Cerebellum (tissue), 4 donors: ENCODE measurements at places on chromosomes 2 and 18. TPM values are rescaled to one million over a fixed set of nuclear protein-coding genes. Genes with fewer than 3 reads are reported as not detected.

CNOT11 gene
- total RNA-seq: 14.7 TPM

XDH gene
- 0.54 TPM for total RNA-seq

RUFY4 gene
- total RNA-seq: not detected

NR4A2 gene
- total RNA-seq: 0.45 TPM

ACMSD gene
- not detected for total RNA-seq

ICOS gene
- total RNA-seq: not detected

MRPL53 gene
- 12.3 TPM for total RNA-seq

GRB14 gene
- 9.0 TPM for total RNA-seq

ANTXR1 gene
- 39.2 TPM for total RNA-seq

GKN1 gene
- total RNA-seq: not detected

RAB27B gene
- total RNA-seq: 17.4 TPM

MRPL30 gene
- total RNA-seq: 37.4 TPM

MFSD6 gene
- 41.2 TPM for total RNA-seq

UGT1A4 gene
- total RNA-seq: not detected

CD226 gene
- total RNA-seq: 1.1 TPM

TAF4B gene
- total RNA-seq: 8.9 TPM

RNASEH1 gene
- 18.1 TPM for total RNA-seq

HRH4 gene
- total RNA-seq: 0.18 TPM

CHPF gene
- 21.4 TPM for total RNA-seq

CCDC74A gene
- total RNA-seq: 5.6 TPM

HOXD13 gene
- total RNA-seq: not detected

SCN7A gene
- total RNA-seq: 4.9 TPM

IL1F10 gene
- total RNA-seq: not detected

PRSS56 gene
- total RNA-seq: 0.18 TPM

INSIG2 gene
- 28.4 TPM for total RNA-seq

ILKAP gene
- 48.8 TPM for total RNA-seq

COLEC12 gene
- total RNA-seq: 25.3 TPM

GCKR gene
- total RNA-seq: 0.54 TPM

ALKAL2 gene
- total RNA-seq: 2.4 TPM

GALR1 gene
- total RNA-seq: 1.4 TPM

SPDYA gene
- total RNA-seq: 2.7 TPM
